Activated naive CD8-positive, alpha-beta T cell treated with anti-CD3 and anti-CD28 coated beads, Interleukin-2, amount 50 U/mL, for 24 hours (primary cell): ENCODE measurements at places on chromosomes 7 and 10.

DNA sequence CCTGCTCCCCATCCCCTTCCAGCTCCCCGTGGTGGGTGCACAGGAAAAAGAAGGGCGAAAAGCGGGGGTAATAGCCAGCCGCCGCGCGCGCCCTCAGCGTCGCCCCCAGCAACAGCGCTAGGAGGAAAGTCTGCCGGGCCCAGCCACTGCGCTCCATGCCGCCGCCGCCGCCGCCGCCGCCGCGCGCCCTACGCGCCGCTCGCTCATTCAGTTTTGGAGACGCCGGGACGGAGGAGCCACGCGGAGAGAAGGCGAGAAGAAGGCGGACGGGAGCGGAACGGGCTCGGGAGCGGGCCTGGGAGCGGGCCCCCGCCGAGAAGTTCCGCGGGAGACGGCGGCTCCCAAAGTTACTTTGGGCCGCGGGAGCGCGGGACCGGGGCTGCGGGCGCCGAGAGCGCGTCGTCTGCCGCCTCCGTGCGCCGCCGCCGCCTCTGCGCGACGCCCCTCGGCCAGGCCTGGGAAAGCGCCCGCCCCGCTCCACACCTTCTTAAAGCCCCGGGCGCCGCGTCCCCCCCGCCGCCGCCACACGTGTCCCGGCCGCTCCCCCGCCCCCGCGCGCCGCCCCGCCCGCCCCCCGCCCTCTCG lies at the start of gene RELN:
RELN (minus strand) TSS at position 459 of the 585 bp plus-strand sequence; CDS start at position 157, 302 bp downstream.
- DNase-seq, result no peak
- H3K36me3 ChIP-seq, result no peaks in the 10 kb centered on the region
- H3K4me3 ChIP-seq, result peak within 1 kb of the TSS; percentile 65

DNA sequence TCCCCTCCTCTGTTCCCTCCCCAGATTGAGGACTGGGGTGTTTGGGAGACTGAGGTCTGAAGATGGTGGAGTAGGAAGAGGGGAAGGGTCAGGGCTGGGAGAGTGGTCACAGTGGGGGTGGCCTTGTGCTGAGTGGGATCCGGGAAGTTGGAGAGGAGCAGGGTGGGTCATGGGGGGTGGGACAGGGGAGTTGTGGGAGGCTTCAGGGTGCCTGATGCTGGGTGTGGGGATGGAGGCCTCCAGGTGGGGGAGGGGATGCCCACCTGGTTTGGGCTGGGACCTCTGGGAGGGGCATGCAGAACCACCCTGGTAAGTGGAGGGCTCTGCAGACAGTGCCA lies 2.6 kb downstream of the ZNF775 start:
- H3K4me3 ChIP-seq, result no peak overlapping the region
- no peak overlapping the region for H3K27ac ChIP-seq
- no peak for DNase-seq
- H3K27me3 ChIP-seq, result no peaks in the 10 kb centered on the region
- peaks cover 33% of the 10 kb centered on the region for H3K4me1 ChIP-seq

GRCh38 chr7:140010194-140010895 lies 52.4 kb downstream of the PARP12 start:
- H3K27me3 ChIP-seq, result no peaks in the 10 kb centered on the region
- no peak overlapping the region for H3K4me3 ChIP-seq
- DNase-seq, result no peak
- no peaks in the 10 kb centered on the region for H3K36me3 ChIP-seq
- no peak overlapping the region for H3K27ac ChIP-seq
- no peaks in the 10 kb centered on the region for H3K4me1 ChIP-seq

DNA sequence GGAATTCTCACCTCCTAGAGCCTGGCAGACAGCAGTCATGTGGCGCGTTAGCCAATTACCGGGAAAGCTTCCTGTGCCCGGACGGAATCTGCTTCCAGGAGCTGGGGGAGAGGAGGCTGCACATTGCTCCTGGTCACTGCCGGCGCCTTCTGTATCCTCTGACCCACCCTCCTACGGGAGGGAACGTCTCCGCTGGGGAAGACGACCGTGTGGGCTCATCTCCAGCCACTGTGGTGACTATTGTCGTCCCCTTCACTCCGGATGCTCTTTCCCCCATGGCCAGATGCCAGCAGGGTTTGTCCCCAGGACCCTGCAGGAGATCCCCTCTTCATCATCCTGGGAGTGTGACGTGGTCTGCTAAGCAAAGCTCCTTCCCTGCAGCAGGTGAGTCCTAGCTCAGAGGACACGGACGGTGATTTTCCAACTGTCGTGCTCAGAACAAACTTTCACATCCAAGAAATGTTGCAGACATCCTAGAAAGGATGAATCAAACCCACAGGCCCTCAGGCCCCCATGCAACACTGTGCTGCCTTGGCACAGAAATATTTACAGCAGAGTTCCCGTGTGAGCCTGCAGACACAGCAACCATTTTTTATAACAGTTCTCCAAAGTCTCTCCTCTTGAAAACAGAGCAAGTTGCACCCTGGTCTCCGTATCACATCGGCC lies 29.6 kb upstream of the FAM20C start:
- no peak for DNase-seq
- no peak overlapping the region for H3K27ac ChIP-seq
- H3K27me3 ChIP-seq, result peaks cover 11% of the 10 kb centered on the region
- H3K36me3 ChIP-seq, result no peaks in the 10 kb centered on the region
- H3K4me1 ChIP-seq, result no peaks in the 10 kb centered on the region

- H3K27ac ChIP-seq, result no peak overlapping the region
- peaks cover 90% of the 10 kb centered on the region for H3K27me3 ChIP-seq
- H3K36me3 ChIP-seq, result no peaks in the 10 kb centered on the region
- peak; percentile 52 for DNase-seq
- peaks cover 36% of the 10 kb centered on the region for H3K4me1 ChIP-seq
Measured at GRCh38 chr10:100730725-100731406, 14.5 kb upstream of the PAX2 start.

GRCh38 chr10:44971935-44972757 lies 6.5 kb downstream of the DEPP1 start:
- no peaks in the 10 kb centered on the region for H3K27me3 ChIP-seq
- H3K4me3 ChIP-seq, result no peak overlapping the region
- H3K27ac ChIP-seq, result no peak overlapping the region
- peaks cover 54% of the 10 kb centered on the region for H3K4me1 ChIP-seq

DNA sequence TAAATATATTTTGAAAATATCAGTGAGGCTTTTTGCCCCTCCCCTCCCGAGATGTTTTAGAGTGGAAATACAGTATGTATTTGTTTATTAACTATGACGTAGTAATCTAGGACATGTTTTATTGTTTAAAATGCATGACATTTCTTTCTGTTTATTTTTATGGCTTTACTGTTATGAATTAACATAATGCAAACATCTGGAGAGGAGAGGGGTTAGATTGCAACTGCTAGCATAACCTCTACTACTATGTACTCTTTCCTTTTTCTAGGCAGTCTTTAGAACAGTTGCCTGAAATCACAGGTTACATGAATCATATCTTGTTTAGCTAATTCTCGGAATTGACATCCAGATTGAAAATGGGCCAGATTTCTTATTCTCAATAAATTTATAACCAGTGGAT lies 7.4 kb downstream of the BTAF1 start:
- DNase-seq, result no peak
- H3K4me3 ChIP-seq, result no peak overlapping the region
- H3K27ac ChIP-seq, result no peak overlapping the region
- H3K27me3 ChIP-seq, result no peaks in the 10 kb centered on the region
- H3K36me3 ChIP-seq, result peaks cover 48% of the 10 kb centered on the region

GRCh38 chr10:16585103-16585502 lies 63.4 kb upstream of the C1QL3 start:
- no peak for DNase-seq
- no peak overlapping the region for H3K27ac ChIP-seq
- H3K4me1 ChIP-seq, result peaks cover 11% of the 10 kb centered on the region
- H3K4me3 ChIP-seq, result no peak overlapping the region
- H3K36me3 ChIP-seq, result peaks cover 1% of the 10 kb centered on the region

DNA sequence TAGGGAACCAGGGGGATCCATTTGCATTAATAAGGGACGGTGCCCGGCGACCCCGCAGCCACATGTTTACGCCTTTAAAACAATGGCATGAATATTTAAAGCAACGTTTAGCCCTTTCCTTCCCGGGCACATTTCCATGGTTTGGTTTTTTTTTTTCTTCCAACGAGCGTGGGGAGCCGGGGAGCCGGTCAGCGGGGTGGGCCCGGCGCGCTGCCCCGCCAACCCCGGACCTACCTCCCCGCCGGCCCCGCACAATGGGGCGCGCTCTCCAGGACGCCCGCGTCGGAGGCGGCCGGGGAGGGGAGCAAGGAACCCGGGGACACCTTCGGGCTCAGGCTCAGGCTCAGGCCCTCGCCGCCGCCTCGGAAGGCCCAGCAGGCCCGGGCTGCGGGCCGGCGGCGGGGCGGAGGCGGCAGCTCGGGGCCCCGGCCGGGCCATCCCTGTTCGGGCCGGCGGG lies 1.0 kb downstream of the SEPHS1 start:
- H3K27ac ChIP-seq, result peak overlapping the region; percentile 92
- DNase-seq, result peak; percentile 27
- no peaks in the 10 kb centered on the region for H3K27me3 ChIP-seq
- H3K36me3 ChIP-seq, result peaks cover 23% of the 10 kb centered on the region
- peaks cover 55% of the 10 kb centered on the region for H3K4me1 ChIP-seq

DNA sequence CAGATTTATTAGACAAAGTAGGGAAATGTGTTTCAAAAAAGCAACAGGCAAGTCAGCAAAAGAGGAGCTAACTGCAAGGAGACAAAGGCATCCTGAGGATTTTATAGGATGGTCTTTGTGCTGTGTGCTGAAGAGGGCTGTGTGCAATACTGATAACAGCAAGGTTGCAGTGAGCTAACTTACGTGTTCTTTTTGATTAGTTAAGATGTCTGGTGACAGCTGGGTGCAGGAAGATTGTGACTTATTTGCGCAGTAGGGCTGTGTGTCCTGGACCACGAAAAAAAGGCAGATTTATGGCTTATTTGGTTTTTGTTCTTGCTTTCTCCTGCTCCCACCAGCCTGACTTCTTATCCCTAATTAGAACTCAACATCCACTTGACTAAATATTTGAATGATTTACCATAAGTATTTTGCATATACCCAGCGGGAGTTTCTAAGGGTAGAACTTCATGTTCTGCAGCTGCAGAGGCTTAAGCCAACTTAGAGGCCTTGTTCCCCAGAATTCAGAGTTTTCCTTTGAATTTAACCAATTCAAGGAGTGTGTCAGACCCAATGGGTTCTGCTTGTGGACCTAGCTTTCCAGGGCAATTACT lies 119.0 kb downstream of the ANKRD26 start:
- H3K36me3 ChIP-seq, result no peaks in the 10 kb centered on the region
- no peak overlapping the region for H3K4me3 ChIP-seq
- H3K27ac ChIP-seq, result no peak overlapping the region
- H3K4me1 ChIP-seq, result no peaks in the 10 kb centered on the region
- no peaks in the 10 kb centered on the region for H3K27me3 ChIP-seq
